ENCODE measurements at places on chromosomes 6 and 20.

GRCh38 chr20:59082077-59082740, 39.6 kb upstream of the PRELID3B start:
- DNase-seq, result no peak
- H3K27ac ChIP-seq, result no peak overlapping the region
- H3K27me3 ChIP-seq, result peaks cover 38% of the 10 kb centered on the region

DNA sequence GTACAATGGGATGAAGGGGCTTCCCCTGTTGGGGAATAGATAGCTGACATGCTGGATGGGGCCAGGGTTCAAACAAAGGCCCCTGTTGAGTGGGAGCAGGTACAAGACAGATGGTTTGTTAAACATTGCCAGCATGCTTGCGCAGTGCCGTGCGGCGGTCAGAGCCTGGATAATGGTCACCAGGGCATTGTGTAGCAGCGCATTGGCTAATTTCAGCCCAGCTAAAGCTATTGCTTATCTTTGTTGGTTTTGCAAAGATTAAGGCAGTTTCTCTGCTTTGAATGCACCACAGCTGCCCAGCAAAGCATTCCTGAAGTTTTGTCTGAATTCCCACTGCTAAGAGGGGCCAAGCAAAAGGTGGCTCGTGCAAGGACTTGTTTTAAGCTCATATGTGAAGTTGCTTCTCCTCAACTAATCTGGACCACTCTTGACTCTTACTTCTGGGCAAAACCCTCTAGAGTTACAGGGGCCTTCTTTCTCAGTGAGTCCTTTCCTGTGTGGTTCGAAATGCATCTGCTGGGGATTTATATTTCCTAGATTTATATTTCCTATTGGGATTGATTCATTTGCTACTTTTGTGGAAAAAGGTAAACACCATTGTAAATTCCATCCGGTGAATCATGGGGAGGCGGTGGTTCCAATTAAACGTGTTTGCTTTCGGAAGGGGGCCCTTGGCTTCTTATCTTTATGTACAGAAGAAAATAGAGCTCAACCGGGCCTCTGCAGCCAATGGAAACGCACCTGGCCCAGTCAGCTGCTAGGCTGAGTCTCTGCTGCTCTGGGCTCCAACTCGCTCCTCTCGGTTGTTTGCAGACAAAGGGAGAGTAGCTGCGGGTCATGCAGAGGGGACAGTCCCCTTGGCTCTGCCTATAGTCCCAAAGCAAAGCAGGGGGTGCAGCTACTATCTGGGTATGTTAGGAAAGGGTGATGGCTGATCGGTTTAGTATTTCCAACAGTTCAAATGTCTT, 72.1 kb downstream of the FOXA2 start:
- DNase-seq, result no peak
- H3K36me3 ChIP-seq, result no peaks in the 10 kb centered on the region
- no peak overlapping the region for H3K27ac ChIP-seq
- no peaks in the 10 kb centered on the region for H3K4me1 ChIP-seq
- no peak overlapping the region for H3K4me3 ChIP-seq
- H3K27me3 ChIP-seq, result no peaks in the 10 kb centered on the region

DNA sequence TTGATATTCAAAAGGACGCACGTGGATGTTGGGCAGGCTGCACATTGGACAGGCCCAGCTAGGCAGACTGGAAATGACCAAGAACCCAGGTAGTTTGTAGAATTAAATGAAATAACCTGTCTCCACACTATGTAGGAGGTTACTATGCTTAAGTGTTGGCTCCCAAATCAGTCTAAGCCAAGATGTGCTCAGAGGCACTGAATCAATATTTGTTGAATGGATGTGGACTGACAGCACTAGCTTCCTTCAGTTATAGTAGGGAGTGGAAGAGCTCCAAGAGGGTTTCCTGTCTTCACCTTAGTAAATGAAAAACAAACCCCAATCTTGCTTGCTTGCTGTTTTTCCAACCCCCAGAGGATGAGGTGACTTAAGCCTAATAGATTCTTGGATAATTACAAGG, 180.5 kb downstream of the JARID2 start:
- H3K4me3 ChIP-seq, result no peak overlapping the region
- H3K4me1 ChIP-seq, result peaks cover 82% of the 10 kb centered on the region
- H3K27me3 ChIP-seq, result no peaks in the 10 kb centered on the region
- no peak for DNase-seq
- H3K36me3 ChIP-seq, result peaks cover 80% of the 10 kb centered on the region

- H3K27me3 ChIP-seq, result no peaks in the 10 kb centered on the region
- H3K27ac ChIP-seq, result no peak overlapping the region
- DNase-seq, result no peak
- peaks cover 26% of the 10 kb centered on the region for H3K4me1 ChIP-seq
- H3K4me3 ChIP-seq, result no peak overlapping the region
Measured at GRCh38 chr20:58325912-58326311, 16.4 kb downstream of the RAB22A start.

DNA sequence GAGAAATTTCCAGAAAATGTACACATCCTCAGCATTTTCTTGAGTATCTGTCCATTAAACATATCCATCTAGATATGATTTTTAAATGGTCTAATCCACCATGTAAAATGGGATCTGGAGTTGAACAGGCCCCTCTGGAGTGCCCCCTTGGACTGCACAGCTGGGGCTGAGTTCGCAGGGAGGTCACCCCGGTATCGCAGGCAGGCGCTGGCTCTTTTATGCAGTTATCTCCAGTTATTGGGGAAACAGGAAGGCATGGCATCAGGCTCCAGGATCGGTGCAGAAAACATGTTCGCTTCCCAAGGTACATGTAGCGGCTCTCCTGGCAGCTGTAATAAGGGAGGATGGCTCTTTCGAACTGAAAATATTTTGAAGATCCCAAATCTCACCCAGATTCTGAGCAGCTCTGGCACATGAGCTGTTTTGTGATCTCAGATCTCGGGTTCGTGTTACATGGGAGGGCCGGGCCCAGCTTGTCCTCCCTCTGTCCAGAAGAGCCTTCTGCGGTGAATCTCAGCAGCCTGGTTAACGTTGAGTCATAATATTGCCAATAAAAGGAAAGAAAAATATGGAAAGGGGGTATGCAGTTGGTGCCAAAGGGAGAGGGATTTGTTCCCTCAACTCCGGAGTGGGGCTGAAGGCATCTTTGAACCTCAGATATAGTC, 167.7 kb downstream of the EYA2 start:
- H3K4me3 ChIP-seq, result no peak overlapping the region
- peaks cover 1% of the 10 kb centered on the region for H3K27me3 ChIP-seq
- no peaks in the 10 kb centered on the region for H3K4me1 ChIP-seq
- no peaks in the 10 kb centered on the region for H3K36me3 ChIP-seq
- no peak for DNase-seq
